ENCODE measurements at places on chromosomes 7 and 10. TPM values are rescaled to one million over a fixed set of nuclear protein-coding genes. Genes with fewer than 3 reads are reported as not detected.

The BICC1 gene
- total RNA-seq = 2.2 TPM

The TMEM120A gene
- total RNA-seq = 18.9 TPM

The ZRANB1 gene
- 22.6 TPM for total RNA-seq

The DDC gene
- not detected for total RNA-seq

The PILRA gene
- total RNA-seq = 2.0 TPM
